Testis (tissue), 5 donors: ENCODE measurements at places on chromosomes 7 and 10. TPM values are rescaled to one million over a fixed set of nuclear protein-coding genes. Genes with fewer than 3 reads are reported as not detected.

GRCh38 chr7:135317676-135318325 is 84.2 kb downstream of the STRA8 start:
- no peaks in the 10 kb centered on the region for H3K36me3 ChIP-seq

DNA sequence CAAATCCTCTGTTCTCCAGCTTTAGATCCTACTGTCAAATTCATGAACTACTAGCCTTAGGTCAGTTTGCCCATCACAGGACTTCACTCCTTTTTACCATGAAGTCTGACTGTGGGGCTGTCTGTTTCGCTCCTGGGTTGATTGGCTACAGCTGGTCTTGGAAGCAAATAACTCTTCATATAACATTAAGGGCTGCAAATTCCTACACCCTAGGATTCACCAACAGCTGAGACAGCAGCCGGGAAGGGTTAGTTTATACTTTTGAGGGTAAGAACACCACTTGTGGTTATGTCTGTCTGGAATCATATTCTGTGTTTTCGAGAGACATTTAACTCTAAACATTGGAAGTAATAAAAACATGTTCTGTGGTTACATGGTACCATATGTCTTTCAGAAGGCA is 55.9 kb upstream of the KIAA1217 start:
- no peaks in the 10 kb centered on the region for H3K4me1 ChIP-seq
- H3K27me3 ChIP-seq: no peaks in the 10 kb centered on the region
- no peak for DNase-seq
- no peak overlapping the region for H3K4me3 ChIP-seq
- H3K27ac ChIP-seq: no peak overlapping the region

DNA sequence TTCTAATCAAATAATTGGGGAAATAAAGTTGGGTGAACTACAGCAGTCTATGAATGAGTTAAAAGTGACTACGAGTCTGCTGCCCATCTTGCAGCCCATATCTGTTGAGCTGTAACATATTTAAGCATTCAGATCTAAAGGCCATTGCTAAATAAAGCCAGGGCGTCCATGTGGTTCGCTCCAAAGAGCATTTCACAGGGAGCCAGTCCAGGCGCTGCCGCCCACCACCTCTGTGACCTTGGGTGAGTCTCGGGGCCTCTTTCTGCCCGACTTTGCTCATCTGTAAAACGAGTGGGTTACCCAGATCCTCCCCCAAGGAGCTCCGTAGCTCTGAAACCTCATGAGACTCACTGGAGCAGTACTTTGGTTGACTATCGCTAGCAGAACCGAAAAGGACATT is 223.1 kb downstream of the CUX1 start:
- H3K4me1 ChIP-seq: peaks cover 3% of the 10 kb centered on the region
- no peak overlapping the region for H3K4me3 ChIP-seq
- no peak overlapping the region for H3K27ac ChIP-seq
- no peak for DNase-seq
- H3K27me3 ChIP-seq: no peaks in the 10 kb centered on the region
- no peaks in the 10 kb centered on the region for H3K36me3 ChIP-seq

DNA sequence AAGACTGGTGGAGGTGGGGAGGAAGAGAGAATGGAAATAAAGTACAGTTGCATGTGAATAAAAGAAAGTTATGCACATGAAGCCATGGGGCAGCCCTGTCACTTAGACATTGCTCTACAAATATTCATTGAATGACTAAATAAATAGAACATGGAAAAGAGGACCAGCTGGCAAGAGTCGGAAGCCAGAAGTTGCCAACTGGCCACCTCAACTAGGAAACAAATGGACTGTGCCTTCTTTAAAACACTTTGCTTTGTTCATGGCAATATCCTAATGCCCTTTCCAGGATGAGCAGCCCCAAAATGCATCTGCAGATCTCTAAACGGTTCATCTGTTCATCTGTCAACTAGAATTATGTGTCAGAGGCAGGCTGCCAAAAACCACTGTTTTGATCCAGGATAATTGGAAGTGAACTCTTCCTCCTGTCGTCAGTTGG is 157.3 kb downstream of the NOC3L start:
- no peak overlapping the region for H3K27ac ChIP-seq
- no peaks in the 10 kb centered on the region for H3K36me3 ChIP-seq
- no peaks in the 10 kb centered on the region for H3K27me3 ChIP-seq

JCAD gene
- total RNA-seq: 109 TPM

GRCh38 chr7:24724451-24725190 is 32.6 kb downstream of the GSDME start:
- no peak overlapping the region for H3K27ac ChIP-seq
- H3K36me3 ChIP-seq: no peaks in the 10 kb centered on the region

DNA sequence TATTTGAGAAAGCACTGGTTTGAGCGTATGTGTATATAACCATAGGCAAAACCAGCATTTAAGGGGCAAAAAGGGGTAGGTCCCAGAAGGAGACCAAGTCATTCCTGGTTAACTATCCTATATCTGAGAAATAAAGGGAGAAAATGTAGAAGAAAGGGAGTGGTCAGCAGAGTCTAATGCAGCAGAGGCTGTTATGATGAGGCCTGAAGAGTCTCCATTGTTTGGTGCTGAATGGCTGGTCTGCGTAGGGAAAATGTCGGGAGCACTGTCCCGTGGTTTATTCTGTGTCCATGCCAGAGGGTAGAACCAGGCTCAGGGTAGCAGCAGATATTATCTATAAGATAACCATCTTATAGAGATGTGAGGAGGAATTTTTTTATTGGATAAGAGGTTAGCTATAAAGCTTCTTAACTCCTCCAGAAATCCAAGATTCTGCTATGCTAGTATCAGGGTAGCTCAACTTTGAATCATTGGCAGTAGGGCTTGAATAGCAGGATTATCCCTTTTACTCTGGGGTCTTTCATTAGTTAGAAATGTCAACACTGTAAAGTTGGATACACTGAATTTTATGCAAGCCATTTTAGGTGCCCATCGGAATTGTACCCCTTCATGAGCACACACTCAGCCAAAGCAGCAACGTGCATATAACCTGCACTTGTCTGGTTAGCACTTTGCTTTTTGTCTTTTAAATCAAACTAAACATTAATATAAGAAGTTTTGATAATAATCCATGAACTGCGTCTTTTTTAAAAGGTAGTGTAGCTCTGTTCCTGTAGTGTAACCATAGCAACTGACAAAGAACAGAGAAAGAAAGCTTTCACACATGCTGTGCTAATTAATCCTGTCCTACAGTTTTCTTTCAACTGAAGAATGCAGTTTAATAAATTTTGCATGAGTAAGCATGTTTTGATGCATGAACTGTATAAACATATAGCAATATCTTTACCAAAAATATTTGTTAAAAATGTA is 312.0 kb upstream of the FZD1 start:
- H3K36me3 ChIP-seq: no peaks in the 10 kb centered on the region
- no peak for DNase-seq
- H3K27ac ChIP-seq: no peak overlapping the region

DNA sequence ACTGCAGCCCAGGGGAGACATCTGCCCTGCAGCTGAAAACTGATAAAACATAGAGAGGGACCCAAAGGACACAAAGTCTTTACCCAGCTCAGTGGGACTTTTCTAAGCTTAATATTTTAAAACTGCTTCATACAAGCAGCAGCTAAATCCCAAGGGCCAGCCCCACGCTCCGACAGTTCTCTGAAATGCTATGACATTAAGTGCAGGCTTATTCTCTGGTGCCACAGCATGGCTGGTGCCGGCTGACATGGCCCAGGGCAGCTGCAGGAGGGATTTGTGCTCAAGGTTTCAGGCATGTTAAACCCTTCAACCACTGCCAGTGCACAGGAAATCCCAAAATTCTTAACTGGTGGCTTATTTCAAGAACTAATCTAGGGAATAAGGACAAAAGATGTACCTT is 170.9 kb downstream of the PARD3 start:
- H3K27me3 ChIP-seq: no peaks in the 10 kb centered on the region
- DNase-seq: no peak
- no peaks in the 10 kb centered on the region for H3K36me3 ChIP-seq
- H3K4me3 ChIP-seq: no peak overlapping the region
- no peaks in the 10 kb centered on the region for H3K4me1 ChIP-seq

C10orf67 gene
- 3.0 TPM for total RNA-seq

DNA sequence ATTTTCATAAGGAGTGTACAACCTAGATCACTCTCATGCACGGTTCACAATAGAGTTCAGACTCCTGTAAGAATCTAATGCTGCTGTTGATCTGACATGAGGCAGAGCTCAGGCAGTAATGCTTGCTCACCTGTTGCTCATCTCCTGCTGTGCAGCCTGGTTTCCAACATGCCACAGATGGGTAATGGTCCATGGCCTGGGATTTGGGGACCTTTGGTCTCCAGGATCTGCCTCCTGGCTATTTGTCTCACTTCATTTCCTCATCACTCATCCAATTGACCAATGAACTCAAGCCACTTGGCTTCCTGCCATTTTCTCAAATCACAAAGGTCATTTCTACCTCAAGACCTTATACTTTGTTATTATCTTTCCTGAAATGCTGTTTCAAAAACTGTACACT is 786.1 kb downstream of the ANKRD7 start:
- no peaks in the 10 kb centered on the region for H3K27me3 ChIP-seq
- no peak for DNase-seq
- H3K27ac ChIP-seq: no peak overlapping the region

PARD3 gene
- 49.5 TPM for total RNA-seq

DNA sequence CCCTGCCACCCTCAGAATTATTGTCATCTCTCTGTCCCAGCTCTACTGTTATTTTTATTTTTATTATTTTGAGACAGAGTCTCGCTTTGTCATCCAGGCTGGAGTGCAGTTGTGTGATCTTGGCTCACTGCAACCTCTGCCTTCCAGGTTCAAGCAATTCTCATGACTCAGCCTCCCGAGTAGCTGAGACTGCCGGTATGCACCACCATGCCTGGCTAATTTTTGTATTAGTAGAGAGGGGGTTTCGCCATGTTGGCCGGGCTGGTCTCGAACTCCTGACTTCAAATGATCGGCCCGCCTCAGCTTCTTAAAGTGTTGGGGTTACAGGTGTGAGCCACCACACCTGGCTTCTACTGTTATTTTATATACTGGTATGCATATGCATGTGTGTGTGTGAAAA is 11.0 kb downstream of the CALHM2 start:
- H3K27me3 ChIP-seq: no peaks in the 10 kb centered on the region
- H3K4me1 ChIP-seq: peaks cover 29% of the 10 kb centered on the region
- H3K36me3 ChIP-seq: no peaks in the 10 kb centered on the region
- peak overlapping the region; percentile 72 for H3K27ac ChIP-seq
- no peak for DNase-seq

DNA sequence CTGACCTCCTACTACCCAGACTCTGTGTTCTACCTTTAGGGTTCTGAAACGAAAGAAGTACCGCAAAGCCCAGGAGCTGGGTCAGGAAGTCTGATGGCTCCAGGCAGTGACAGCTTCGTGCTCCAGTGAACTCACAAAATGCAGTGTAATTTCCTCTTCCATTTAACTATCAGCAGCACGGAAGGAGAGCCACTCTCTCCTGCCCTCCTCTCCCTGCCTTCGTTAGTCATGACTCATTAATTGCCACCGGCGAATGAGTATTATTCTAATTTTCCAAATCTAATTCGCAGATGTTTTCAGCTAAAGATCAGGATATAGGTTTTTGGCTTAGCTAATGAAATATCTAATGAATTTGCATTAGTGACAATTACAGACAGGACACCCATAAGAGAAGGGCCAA is 1262.0 kb downstream of the TYW1 start:
- no peak for DNase-seq
- H3K4me3 ChIP-seq: no peak overlapping the region
- H3K36me3 ChIP-seq: no peaks in the 10 kb centered on the region

DNA sequence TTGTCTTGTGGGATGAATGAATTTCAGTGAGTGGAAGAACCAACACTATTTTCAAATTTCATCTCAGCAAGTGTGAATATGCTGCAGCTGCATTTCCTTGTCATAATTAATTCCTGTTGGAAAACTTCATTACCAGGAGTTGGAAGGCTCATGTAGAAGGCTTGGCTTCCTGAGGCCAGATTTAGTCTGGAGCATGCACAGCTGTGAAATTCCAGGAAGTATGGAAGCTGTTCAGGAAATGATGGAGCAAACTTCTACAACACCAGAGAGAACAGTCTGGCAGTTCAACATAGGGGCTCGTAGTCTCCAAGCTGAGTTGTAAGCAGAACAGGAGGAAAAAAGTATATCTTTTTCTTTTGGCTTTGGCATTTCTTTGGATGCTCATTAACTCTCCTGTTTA is 1439.9 kb upstream of the CELF2 start:
- no peak overlapping the region for H3K4me3 ChIP-seq
- no peak overlapping the region for H3K27ac ChIP-seq
- H3K27me3 ChIP-seq: no peaks in the 10 kb centered on the region
- DNase-seq: no peak
- H3K36me3 ChIP-seq: no peaks in the 10 kb centered on the region

DNA sequence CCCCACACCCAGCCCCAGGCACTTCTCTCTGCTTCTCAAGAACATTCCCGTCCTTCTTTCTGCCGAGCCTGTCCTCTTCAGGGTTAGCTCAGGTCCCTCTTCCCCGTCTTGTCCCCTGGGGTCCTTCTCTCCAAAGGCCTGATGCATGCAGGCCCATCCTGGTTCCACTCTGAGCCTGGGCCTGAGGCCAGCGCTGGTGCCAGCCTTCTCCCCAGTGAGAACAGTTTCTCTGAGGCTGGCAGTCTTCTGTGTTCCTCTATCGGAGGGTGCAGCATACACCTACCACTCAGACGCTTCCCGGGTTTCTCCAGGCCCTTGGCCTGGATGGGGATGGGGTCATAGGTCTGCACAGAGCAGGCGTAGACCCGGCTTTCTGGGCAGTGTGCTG is 14.6 kb downstream of the AP5Z1 start:
- DNase-seq: no peak
- no peaks in the 10 kb centered on the region for H3K27me3 ChIP-seq
- no peak overlapping the region for H3K4me3 ChIP-seq

- H3K36me3 ChIP-seq: no peaks in the 10 kb centered on the region
- H3K4me1 ChIP-seq: no peaks in the 10 kb centered on the region
- peak; percentile 56 for DNase-seq
- no peaks in the 10 kb centered on the region for H3K27me3 ChIP-seq
- H3K27ac ChIP-seq: no peak overlapping the region
These were observed 89.4 kb downstream of the TBXAS1 start for GRCh38 chr7:139918480-139918879.

DNA sequence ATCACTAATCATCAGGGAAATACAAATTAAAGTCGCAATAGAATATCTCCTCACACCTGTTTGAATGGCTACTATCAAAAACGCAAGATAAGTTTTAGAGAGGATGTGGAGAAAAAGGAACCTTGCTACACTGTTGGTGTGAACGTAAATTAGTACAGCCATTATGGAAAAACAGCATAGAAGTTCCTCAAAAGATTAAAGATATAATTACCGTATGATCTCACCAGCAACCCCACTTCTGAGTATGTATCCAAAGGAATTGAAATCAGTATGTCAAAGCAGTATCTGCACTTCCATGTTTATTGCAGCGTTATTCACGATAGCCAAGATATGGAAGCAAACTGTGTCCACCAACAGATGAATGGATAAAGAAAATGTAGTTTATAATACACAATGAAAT is 164.4 kb downstream of the ZNF365 start:
- no peak for DNase-seq
- no peak overlapping the region for H3K4me3 ChIP-seq
- H3K27ac ChIP-seq: no peak overlapping the region
- H3K36me3 ChIP-seq: no peaks in the 10 kb centered on the region
- no peaks in the 10 kb centered on the region for H3K27me3 ChIP-seq
- H3K4me1 ChIP-seq: no peaks in the 10 kb centered on the region
